ENCODE measurements at places on chromosomes 12 and 14. TPM values are rescaled to one million over a fixed set of nuclear protein-coding genes. Genes with fewer than 3 reads are reported as not detected.
A peak's percentile ranks its signal among the peaks of the same experiment; 100 is the strongest.

KRT5 gene
- 1.6 TPM for total RNA-seq

GPX2 gene
- total RNA-seq, result not detected

FOXG1 gene
- not detected for total RNA-seq

GRCh38 chr12:124321556-124322270 lies 26.8 kb downstream of the RFLNA start:
- H3K27me3 ChIP-seq, result no peaks in the 10 kb centered on the region
- H3K4me3 ChIP-seq, result no peak overlapping the region
- peaks cover 8% of the 10 kb centered on the region for H3K4me1 ChIP-seq
- H3K27ac ChIP-seq, result no peak overlapping the region
- DNase-seq, result no peak
- peaks cover 34% of the 10 kb centered on the region for H3K36me3 ChIP-seq

- peak overlapping the region; percentile 82 for H3K4me3 ChIP-seq
- no peaks in the 10 kb centered on the region for H3K27me3 ChIP-seq
- peak overlapping the region; percentile 94 for H3K27ac ChIP-seq
- DNase-seq, result peak; percentile 88
Observed at GRCh38 chr12:40226705-40227104, 1.9 kb downstream of the LRRK2 start.

DNA sequence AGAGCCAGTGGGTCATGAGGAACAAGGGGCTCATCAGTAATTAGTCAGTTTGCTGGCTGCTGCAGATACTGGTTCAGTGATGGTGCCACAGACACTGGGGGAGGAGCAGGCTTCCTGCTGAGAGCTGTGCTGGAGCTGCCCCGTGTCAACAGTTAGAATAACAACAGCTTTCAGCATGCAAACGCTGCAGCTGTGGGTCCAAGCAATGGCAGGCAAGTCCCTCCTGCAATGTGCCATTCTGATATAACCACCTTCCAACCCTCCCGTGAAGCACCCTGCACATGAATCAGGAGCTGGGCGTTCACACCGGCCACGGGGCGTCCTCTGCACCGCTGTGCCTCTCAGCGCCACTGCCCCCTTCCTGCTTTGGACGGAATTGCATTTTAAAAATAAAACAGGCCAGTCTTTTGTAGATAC lies 258.4 kb upstream of the SFSWAP start:
- H3K27ac ChIP-seq, result no peak overlapping the region
- H3K27me3 ChIP-seq, result no peaks in the 10 kb centered on the region
- DNase-seq, result peak; percentile 30

DNA sequence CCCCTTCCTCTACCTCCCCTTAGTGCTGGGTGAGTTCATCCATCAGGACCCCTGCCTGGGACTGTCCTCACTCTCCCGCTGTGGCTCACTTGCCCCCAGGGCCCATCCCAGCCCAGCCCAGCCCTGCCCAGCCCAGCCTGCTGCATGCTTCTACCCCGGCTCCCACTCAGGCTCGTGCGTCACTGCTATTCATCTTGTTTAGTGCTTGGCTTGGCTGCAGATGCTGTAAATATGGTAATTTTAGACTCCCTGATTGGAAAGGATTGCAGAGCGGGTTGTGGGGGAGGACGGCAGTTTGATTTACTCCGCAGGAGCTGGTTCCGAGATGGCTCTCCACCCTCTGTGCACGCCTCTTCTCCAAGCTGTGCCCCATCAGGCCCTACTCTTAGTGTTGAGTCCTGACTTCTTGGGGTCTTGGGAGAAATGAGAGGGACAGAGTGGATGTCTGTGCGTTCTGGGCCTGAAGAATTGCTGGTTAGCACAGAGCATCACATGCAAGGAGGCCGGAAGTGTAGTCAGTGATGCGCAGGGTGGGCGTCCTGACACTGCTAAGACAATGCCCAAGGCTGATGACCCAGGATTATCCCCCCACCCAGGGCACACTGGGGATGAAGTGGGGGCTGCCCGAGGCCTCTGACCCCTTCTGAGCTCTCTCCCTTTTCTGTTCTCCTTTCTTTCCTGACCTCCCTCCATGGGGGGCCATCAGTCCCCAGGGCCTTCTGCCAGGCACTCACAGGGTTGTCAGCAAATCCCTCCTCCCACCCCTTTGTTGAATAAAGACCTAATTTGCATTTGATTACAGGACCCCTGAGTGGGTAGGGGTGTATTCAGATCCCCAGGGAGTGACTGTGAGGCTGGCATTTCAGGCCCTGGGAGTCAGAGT lies 244.4 kb downstream of the ZFP36L1 start:
- peak; percentile 97 for DNase-seq
- peaks cover 30% of the 10 kb centered on the region for H3K4me1 ChIP-seq
- H3K27ac ChIP-seq, result peak overlapping the region; percentile 98
- H3K27me3 ChIP-seq, result no peaks in the 10 kb centered on the region

GRCh38 chr14:59455411-59455810 lies 9.8 kb downstream of the GPR135 start:
- no peak for DNase-seq
- H3K4me1 ChIP-seq, result no peaks in the 10 kb centered on the region
- H3K36me3 ChIP-seq, result no peaks in the 10 kb centered on the region
- peak overlapping the region; percentile 76 for H3K27ac ChIP-seq
- no peaks in the 10 kb centered on the region for H3K27me3 ChIP-seq

GRCh38 chr12:3222979-3223378 lies 145.8 kb downstream of the TSPAN9 start:
- H3K4me3 ChIP-seq, result no peak overlapping the region
- no peak for DNase-seq
- H3K36me3 ChIP-seq, result no peaks in the 10 kb centered on the region

DNA sequence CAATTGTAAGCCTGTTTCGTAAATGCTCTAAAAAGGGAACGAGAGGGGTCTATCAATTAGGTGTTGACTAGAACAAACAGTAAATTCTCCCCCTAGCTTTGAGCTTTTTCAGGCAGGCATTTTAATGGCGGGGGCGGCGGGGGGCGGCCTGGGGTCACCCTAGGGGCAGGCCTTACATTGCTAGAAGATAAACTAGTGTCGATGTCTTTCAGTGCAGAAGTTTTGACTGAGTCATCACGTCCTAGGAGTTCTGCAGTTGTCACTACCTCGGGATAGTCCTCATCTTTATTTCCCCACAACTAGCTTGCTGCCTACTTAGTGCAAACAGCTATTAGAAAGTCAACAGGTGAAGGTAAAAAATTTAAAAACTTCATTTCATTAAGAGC lies 1.6 kb downstream of the ATP6V1D start:
- H3K27me3 ChIP-seq, result no peaks in the 10 kb centered on the region
- H3K4me3 ChIP-seq, result no peak overlapping the region
- no peak for DNase-seq

Data from ascending aorta (tissue), 2 donors.